ENCODE measurements at places on chromosomes 4 and X. TPM values are rescaled to one million over a fixed set of nuclear protein-coding genes. Genes with fewer than 3 reads are reported as not detected.

DNA sequence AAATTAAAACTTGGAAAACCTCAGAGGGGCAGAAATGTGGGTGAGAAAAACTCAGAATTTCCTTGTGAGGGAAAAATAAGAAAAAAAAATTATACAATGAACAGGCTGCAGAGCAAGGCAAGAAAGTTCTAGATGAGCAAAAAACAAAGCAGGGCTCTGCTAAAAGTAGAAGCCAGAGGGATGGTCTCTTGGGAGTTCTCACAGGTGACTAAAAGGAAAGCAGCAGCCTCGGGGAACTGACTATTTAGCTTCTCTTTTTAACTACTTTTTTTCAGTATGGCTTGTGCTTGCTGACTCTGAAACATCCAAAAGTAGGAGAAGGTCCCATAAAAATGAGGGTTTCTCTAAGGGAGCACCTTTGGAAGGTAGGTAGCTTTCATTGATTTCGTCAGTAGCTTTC, 36.4 kb downstream of the PCDH19 start:
- no peak for DNase-seq

DNA sequence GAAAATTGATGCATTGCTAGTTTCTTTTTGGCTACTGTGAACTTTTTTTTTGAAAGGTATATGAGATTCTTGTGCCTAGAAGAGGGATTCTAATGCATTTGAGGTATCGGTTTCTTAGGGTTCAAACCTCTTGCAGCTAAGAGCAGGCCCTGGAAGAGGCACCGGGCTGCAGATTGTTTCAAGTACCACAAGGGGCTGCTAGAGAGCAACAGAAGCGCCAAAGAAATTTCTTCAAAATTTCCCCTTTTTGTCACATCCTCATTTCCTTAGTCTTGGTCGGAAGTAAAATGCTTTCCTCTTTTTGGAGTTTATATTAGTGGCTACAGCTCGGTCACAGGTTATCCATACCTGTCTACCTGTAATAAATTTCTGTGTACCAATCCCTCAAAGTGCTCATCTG, 89.8 kb downstream of the PDGFRA start:
- DNase-seq: no peak

DNA sequence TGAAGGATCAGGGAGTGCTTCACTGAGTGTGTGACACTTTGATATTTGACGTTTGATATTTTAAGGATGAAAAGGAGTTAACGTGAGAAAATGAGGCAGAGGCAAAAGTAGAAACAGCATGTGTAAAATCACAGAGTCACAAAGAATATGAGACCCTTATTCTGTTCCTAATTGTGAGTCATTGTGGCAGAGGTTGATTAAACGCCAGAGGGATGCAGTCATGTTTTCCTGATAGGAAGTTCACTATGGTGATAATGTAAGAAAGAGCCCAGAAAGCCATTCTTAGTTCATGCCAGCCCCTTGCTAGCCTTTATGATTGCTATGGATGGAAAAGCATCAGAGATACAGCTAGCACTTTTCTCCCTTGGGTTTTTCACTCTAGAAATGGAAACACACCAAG, 33.5 kb upstream of the IGSF1 start:
- no peak for DNase-seq

- no peak for DNase-seq
These were observed 2.3 kb downstream of the LINC00632 start for GRCh38 chrX:140711894-140712293.

DNA sequence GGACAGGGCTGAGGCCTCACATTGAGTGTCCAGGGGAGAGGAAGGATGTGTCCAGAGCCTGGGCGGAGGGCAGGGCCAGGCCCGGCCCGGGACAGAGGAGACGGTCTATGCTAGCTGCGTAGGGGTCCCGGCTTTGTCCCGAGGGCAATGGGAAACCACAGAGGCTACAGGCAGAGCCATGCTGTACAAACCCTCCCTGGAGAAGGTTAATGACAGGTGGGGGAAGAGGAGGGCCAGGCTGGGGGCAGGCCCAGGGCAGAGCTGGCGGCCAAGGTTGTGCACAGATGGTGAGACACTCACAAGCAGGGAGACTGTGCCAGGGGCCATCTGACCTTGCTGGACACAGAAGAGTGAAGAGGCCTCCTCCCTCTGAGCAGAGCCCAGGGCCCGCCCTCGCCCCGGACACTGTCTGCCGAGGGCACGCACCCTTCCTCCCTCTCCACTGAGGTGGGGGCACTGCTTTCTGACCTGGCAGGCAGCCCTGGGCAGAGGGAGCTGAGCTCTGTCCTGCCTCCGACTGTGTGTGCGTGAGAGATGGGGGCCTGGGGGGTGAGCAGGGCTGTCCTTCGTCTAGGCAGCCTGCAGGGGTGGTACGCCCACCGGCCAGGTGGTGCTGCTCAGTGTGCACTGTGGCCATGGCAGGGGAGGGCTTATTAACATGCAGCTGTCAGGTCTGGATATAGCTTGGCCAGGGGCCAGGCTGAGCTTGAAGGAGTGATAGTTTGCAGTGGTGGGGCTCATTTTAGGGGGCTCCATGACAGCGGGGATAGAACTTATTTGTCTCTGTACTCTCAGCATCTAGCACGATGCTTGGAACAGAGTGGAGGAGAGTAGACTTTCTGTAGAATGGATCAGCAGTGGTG, 75.7 kb upstream of the LRPAP1 start:
- no peak for DNase-seq

GRCh38 chr4:82661181-82661992, 99.6 kb upstream of the TMEM150C start:
- no peak for DNase-seq

GRCh38 chr4:156875704-156876103, 95.9 kb downstream of the PDGFC start:
- DNase-seq: no peak

The F9 gene
- total RNA-seq: not detected

The PNMA6A gene
- total RNA-seq: 0.20 TPM

The GATA1 gene
- total RNA-seq: 7.6 TPM

The CENPVL1 gene
- not detected for total RNA-seq

The TRPC3 gene
- total RNA-seq: not detected

The RAI2 gene
- 0.72 TPM for total RNA-seq

The DDX53 gene
- not detected for total RNA-seq

The TMEM150C gene
- total RNA-seq: 0.37 TPM
